ENCODE measurements at places on chromosomes 6 and 20. TPM values are rescaled to one million over a fixed set of nuclear protein-coding genes. Genes with fewer than 3 reads are reported as not detected.

DNA sequence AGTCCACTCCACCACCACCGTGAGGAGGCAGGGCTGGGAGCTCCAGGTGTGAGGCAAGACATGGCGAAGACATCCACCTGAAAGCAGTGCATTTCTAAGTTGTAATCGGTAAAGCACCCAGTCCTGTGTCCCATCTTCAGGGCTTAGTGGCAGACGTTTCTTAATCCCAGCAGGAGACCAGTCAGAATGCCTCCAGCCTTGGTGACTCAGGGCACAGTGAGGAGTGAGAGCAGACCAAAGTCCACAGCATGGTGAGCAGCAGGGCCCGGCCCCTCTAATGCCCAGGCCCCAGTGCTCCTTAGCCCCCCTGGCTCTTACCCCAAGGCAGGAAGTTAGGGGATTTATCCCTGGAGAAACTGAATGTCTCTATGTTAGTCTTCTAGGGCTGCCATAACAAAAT is 183.9 kb downstream of the SYNDIG1 start:
- peak; percentile 35 for DNase-seq

DNA sequence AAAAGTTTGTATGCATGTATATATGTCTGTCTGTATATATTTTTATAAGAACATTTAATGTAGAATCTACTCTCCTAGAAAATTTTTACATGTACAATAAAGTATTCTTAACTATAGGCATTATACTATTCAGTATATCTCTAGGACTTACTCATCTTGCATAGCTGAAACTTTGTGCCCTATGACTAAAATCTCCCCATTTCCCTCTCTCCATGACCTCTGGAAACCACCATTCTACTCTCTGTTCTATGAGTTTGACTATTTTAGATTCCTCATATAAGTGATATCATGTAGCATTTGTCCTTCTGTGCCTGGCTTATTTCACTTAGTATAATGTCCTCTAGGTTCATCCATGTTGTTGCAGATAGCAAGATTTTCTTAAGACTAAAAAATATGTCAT is 205.1 kb upstream of the SMLR1 start:
- DNase-seq: no peak

DNA sequence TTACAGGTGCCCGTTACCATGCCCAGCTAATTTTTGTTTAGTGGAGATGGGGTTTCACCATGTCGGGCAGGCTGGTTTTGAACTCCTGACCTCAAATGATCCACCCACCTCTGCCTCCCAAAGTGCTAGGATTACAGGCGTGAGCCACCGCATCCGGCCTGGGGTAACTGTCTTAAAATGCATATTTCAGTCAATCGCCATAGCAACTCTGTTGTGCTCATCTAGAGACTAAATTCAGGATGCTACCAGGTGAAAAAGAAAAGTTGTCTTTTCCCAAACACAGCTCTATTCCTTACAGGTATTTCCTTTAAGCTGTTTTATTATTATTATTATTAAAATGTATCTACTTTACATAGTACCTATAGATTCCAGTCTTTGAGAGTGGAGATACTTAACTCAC is 66.6 kb downstream of the RNF182 start:
- DNase-seq: no peak

GRCh38 chr20:48295966-48296421 is 510.7 kb upstream of the SULF2 start:
- peak; percentile 46 for DNase-seq

GRCh38 chr6:166157930-166158617 is 9.6 kb downstream of the TBXT start:
- DNase-seq: no peak

- DNase-seq: no peak
These were observed 44.4 kb upstream of the SIM1 start for GRCh38 chr6:100509101-100509500.

- DNase-seq: no peak
These were observed 20.6 kb downstream of the SLC2A12 start for GRCh38 chr6:134031696-134032255.

DNA sequence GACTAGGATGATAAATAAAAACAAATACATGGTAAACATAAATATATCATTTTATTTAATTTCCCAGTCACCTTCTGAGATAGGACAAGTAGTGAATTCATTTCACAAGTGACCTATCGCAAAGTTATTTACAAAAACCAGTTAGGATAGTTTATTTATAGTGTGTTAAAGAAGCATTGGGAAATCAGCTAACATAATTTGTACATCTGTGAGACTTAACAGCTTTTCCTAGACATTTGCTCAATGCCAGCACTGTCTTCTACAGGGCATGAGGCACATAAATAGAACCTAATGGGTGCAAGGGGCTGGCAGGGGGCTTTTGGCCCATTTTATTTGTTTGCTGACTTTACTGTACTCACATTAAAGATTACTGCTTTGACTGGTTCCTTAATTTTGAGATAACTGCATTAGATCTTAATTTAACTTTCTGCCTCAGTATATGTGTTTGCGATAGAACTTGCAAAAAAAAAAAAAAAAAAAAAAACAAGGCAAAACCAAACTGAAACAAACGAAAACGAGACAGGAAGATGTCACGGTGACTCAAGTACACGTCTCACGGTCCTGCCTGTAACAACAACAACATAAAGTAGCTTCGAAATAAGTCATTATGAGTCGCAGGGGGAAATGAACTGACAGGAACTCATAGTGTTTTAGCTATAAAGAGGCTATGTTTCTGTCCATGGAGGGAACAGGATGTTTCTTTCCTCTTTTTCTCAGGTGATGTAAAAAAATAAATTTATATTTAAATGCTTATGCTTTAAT is 133.7 kb upstream of the GMDS start:
- DNase-seq: no peak

- peak; percentile 76 for DNase-seq
These were observed 63.3 kb downstream of the ARHGAP18 start for GRCh38 chr6:129646642-129647041.

DNA sequence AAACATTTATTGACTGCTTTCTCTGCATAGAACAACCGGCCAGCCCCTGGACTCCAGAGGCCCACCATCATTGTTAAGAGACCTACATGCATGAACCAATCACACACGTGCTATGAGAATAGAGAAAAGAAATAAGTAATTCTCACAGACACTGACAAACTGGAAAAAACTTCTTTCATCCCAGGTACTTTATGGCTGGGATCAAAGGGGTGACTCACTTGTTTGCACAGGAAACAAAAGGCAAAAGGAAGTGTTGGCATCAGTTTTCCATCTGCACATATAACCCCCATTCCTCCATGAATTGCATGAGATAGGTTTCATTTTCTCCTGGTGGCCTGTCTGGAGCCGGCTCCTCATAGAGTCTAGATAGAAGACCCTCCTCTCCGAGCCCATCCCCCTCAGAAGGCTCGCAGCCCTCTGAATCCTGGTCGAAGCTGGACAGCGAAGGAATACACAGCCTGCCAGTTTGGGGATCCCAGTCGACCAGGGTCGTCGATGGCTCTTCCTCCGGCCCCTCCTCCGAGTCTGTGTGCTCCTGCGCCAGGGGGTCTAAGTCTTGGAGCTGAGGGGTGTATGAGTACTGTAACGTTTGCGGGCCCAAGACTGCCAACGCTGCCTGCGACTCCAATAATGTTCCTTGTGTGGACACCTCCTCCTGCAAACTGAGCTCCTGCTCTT is 43.3 kb downstream of the IL20RA start:
- DNase-seq: no peak

DNA sequence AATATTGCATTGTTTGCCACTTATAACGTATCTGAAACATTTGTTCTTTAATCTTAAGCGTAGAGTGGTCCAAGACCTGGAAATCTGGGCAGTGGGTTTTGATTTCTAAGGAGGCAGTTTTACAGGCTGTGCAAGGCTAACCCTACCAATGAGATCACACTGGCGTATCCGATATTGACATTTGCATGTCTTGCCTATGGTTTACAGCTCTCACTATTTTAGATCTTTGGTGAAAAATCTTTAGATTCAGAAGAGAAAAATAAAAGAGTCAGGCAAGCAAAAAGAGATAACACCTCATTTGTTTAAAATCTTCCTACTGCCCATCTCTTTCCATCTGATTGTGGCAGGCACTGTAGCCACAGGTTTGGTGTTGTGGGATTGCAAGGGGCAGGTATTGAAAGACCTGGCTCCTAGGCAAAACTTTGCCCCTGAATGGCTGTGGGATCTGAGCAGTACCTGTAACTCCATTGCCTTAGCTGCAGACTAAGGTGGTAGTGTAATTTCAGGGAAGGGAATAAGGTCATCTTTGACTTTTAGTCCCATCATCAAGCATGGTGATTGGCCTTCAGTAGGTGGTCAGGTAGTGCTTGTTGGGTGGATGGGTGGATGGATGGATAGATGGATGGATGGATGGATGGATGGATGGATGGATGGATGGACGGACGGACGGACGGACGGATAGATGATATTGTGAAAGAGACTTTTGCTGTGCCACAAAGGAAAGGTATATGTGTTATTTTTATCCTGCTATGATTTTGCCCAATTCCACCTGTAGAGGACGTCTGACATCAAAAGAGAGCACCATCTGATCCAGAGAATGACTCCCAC is 1.9 kb downstream of the TNFAIP3 start:
- DNase-seq: no peak

DNA sequence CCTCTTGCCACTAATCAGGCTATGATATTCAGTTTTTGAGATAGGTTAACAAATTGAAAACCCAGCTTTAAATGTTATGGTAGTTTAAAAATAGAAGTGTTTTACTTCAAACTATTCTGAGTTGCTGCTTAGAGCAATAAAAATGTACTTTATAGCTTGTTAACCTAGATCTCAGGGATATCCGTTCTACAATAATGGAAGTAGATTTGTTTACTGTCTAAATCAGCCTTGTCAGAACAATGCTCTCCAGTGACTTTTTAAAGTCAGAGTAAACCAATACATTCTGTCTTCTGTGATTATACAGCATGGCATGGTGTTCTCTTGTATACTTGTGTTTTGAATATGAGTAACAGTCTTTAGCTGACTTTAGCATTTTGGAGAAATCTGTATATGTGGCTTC is 161.5 kb downstream of the PACRG start:
- DNase-seq: no peak

DNA sequence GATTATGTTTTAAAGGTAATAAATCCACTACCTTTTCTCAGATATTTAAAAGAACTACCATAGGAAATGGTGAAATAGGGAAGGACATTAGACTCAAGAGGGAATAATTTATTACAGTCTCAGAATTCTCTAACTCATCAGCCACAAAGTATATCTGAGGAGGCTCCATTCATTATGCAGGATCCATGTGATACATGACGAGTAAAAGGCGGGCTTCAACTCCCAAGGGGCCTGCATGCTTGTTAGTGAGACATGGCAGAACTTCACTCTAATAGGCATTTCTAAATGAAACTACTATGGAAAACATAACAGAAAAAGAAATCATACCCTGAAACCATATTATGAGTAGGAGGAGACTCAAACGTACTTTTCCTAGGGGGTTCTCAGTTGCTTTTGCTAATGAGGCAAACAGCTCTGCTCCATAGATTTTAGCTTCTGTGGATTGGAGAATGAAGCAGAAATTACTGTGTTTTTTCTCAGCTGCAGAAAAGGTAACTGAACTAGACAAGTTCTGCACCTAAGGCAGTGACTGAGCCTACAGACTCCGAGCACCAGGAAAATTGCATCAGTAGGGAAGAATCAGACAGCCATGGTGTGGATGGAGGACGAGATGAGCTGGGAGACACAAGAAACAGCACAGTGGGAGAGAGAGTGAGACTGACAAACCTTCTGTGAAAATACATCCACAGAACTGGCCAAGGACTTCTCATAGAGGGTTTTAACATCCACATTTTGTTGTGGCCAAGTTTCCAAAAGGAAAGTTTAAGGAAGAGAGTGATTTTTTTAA is 254.6 kb upstream of the PRDM1 start:
- DNase-seq: no peak

DNA sequence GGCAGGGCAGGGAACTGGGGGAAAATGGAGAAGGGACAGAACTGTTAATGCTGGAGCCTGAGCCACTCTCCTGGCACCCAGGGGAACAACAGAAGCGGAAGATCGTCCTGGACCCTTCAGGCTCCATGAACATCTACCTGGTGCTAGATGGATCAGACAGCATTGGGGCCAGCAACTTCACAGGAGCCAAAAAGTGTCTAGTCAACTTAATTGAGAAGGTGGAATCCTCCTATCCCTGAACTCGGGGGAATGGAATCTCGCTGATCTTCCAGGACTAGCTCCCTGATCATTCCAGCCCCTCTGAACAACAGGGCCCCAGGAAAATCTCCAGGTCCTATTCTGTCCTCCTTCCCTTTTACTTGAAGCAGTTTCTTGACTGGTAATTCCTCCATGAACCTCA is 2.0 kb downstream of the CFB start:
- no peak for DNase-seq

GRCh38 chr20:38222231-38222922 is 38.2 kb downstream of the KIAA1755 start:
- peak; percentile 50 for DNase-seq

- DNase-seq: no peak
These were observed 114.5 kb downstream of the RNGTT start for GRCh38 chr6:88848870-88849269.

DNA sequence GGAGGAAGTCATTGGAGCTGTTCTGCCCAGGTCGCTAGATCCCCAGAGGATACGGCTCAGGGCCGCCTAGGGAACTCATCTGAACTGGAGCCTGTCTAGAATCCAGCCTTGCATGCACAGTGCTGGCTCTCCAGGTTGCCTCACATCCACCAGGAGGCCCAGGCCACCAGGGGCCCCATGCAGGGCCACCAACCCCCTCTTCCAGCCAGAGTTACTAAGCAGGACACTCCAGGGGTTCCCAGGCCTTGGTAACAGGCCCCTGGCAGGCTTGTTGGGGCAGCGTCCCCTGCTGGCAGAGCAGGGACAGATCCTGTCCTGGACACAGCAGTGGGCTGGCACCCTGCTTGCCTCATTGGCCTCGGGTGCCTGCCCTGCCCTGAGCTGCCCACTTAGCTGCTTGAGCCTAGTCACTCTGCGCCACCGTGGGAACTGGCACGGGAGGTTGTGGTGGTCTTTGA is 35.3 kb downstream of the EFCAB8 start:
- DNase-seq: no peak

GRCh38 chr6:38508894-38509293 is 130.8 kb downstream of the BTBD9 start:
- DNase-seq: peak; percentile 29

GRCh38 chr20:6057691-6058090 is 3.8 kb upstream of the LRRN4 start:
- no peak for DNase-seq

FILIP1 gene
- 79.2 TPM for total RNA-seq

FHL5 gene
- total RNA-seq: 18.1 TPM

FKBP1C gene
- total RNA-seq: not detected

B3GALT4 gene
- total RNA-seq: 7.7 TPM

All from umbilical cord (tissue), 2 donors.